G401 (cell line): ENCODE measurements at places on chromosomes 2 and 18. TPM values are rescaled to one million over a fixed set of nuclear protein-coding genes. Genes with fewer than 3 reads are reported as not detected.

CRYGD gene
- not detected in 2 replicates for total RNA-seq

FAM228B gene
- total RNA-seq: 1.3 and 5.6 TPM in 2 replicates

LINC00305 gene
- total RNA-seq: not detected in 2 replicates

EVX2 gene
- not detected in 2 replicates for total RNA-seq

ADD2 gene
- 0.61 TPM in 1 of 2 replicates, not detected in the other for total RNA-seq

GALNT1 gene
- 192 and 279 TPM in 2 replicates for total RNA-seq

BCL11A gene
- total RNA-seq: 0.54 TPM in 1 of 2 replicates, not detected in the other

TUBA3E gene
- total RNA-seq: not detected in 2 replicates

NAGK gene
- 35.0 and 43.6 TPM in 2 replicates for total RNA-seq

ACVR1C gene
- total RNA-seq: not detected in 2 replicates

IGFBP5 gene
- total RNA-seq: 0.24 TPM in 1 of 2 replicates, not detected in the other

CNDP1 gene
- total RNA-seq: not detected in 2 replicates

CGREF1 gene
- total RNA-seq: 1.3 and 11.3 TPM in 2 replicates

UGT1A9 gene
- not detected in 2 replicates for total RNA-seq

FAM237A gene
- not detected in 2 replicates for total RNA-seq

CYS1 gene
- 11.2 and 14.1 TPM in 2 replicates for total RNA-seq

NGEF gene
- 0.31 and 0.75 TPM in 2 replicates for total RNA-seq

MAP3K19 gene
- not detected in 2 replicates for total RNA-seq

PTH2R gene
- 0.54 TPM in 1 of 2 replicates, not detected in the other for total RNA-seq

RIT2 gene
- not detected in 2 replicates for total RNA-seq

PLEKHH2 gene
- total RNA-seq: 1.2 and 2.1 TPM in 2 replicates

ZNF804A gene
- total RNA-seq: not detected in 2 replicates
